ENCODE measurements at places on chromosomes 12 and 14. TPM values are rescaled to one million over a fixed set of nuclear protein-coding genes. Genes with fewer than 3 reads are reported as not detected.

Gene ADAMTS20
- total RNA-seq, result not detected

Gene NT5DC3
- 3.4 TPM for total RNA-seq

Gene ZNF26
- 25.5 TPM for total RNA-seq

Gene TMEM229B
- total RNA-seq, result 20.0 TPM

Gene CLEC1B
- total RNA-seq, result not detected

Gene GPR84
- 0.65 TPM for total RNA-seq

Gene SERPINA5
- total RNA-seq, result not detected

Gene CLEC4C
- total RNA-seq, result not detected

Gene LYSET
- 11.9 TPM for total RNA-seq

Gene FAM181A
- not detected for total RNA-seq

Gene CLECL1
- 1.0 TPM for total RNA-seq

Gene ARHGAP9
- 304 TPM for total RNA-seq

Gene CARMIL3
- 0.80 TPM for total RNA-seq

Gene CCDC184
- total RNA-seq, result 0.57 TPM

Gene A2ML1
- total RNA-seq, result not detected

Gene SLC24A4
- not detected for total RNA-seq

Gene LRRK2
- 0.64 TPM for total RNA-seq

Gene GYS2
- total RNA-seq, result 0.17 TPM

Gene PRPF40B
- total RNA-seq, result 16.5 TPM

Gene RPS6KL1
- total RNA-seq, result 2.6 TPM

Gene INSM2
- total RNA-seq, result not detected

Gene BATF
- total RNA-seq, result 34.1 TPM

Gene TAS2R20
- 1.2 TPM for total RNA-seq

Gene AGAP2
- total RNA-seq, result 71.6 TPM

Gene DCD
- not detected for total RNA-seq

Gene TMPRSS12
- not detected for total RNA-seq

Gene RTL1
- total RNA-seq, result not detected

Gene TTC6
- total RNA-seq, result not detected

Gene KLHL33
- total RNA-seq, result 3.6 TPM

Gene GLIPR1L1
- not detected for total RNA-seq

Gene OTX2
- not detected for total RNA-seq

Gene NELL2
- 161 TPM for total RNA-seq

Gene PCK2
- total RNA-seq, result 47.4 TPM

Gene ENDOU
- total RNA-seq, result not detected

Gene KRT74
- not detected for total RNA-seq

Gene ANO2
- not detected for total RNA-seq

Gene ZCCHC8
- 45.3 TPM for total RNA-seq

Gene IL23A
- total RNA-seq, result 10.2 TPM

Gene FAM90A1
- total RNA-seq, result not detected

Gene NUAK1
- not detected for total RNA-seq

Gene BDKRB2
- not detected for total RNA-seq

Gene LPAR5
- 20.9 TPM for total RNA-seq

Gene RNASE2
- not detected for total RNA-seq

Gene FAM234B
- 6.8 TPM for total RNA-seq

Gene PZP
- total RNA-seq, result not detected

Gene OR4E2
- total RNA-seq, result not detected
